ENCODE measurements at places on chromosomes 7 and 10.

DNA sequence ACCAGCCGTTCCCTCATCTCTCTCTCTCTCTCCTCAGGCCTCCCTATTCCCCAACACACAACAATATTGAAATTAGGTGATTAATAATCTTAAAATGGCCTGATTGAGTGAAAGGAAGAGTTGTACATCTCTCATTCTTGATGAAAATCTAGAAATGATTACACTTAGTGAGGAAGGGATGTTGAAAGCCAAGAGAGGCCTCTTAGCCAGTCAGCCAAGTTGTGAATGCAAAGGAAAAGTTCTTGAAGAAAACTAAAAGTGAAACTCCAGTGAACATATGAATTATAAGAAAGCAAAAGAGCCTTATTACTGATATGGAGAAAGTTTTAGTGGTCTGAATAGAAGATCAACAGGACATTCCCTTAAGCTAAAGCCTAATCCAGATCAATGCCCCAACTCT, 695.1 kb downstream of the GRID1 start:
- no peak for DNase-seq

GRCh38 chr10:28317760-28318159, 14.9 kb upstream of the MPP7 start:
- DNase-seq = no peak

DNA sequence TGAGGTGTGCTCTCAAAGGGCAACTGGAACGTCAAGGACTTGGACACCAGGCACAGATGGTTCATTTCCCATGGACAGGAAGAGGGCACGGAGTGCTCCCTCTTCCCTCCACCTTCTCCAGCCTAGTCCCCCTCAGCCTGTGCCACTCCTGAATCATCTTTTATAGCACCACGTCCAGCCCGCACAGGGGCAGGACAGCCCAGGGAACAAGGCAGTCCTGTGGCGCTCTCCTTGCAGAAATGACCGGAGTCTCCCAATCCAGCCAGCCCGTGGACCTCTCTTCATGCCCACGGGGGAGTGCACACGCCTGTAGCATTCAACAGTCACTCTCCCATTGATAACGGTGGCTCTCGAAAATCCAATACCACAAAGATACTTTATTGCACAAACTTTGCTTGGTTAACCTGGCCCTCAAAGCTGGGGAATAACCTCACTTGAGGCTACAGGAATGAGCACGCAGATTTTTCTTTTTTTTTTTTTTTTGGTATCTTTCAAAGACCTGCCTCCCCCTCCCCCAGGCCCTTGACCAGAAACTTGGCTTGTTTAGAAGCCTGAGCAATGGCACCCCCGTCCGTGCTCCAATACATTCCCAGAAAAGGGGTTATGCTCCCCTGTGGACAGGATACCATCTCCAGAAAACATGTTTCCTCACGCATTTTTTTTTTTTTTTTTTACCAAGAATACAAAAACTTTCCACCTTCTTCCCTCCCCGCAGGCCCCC, 733 bp downstream of the PRKCQ start:
- no peak for DNase-seq

DNA sequence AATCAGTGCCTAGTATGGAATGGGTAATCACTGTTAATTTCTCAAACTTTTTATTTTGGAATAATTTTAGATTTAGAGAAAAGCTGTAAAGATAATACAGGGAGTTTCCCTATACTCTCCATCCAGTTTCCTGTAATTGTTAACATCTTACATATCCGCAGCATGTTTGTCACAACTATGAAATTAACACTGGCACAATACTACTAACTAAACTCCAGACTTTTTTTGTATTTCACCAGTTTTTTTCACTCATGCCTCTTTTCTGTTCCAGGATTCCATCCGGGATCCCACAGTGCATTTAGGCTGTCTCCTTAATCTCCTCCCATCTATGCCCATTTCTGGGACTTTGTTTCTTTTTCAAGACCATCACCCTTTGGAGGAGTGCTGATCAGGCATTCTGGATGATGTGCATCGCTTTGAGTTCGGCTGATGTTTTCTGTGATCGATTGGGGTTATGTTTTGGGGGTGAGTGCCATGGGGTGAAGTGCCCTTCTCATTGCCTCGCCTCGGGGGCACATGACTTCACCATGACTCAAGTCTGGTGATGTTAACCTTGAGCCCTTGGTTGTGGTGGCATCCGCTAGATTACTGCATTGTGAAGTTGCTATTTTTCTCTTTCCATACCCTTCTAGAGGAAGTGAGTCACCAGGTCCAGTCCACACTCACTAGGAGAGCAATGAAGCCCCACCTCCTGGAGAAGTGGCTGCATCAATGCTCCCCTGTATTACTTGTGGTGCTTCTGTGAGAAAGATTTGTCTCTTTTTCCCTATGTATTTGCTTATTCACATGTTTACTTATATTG, 43.9 kb upstream of the GRB10 start:
- DNase-seq = no peak

GRCh38 chr7:85851571-85852193, 664.8 kb upstream of the SEMA3D start:
- DNase-seq = peak; percentile 90

GRCh38 chr7:1210321-1210978, 22.2 kb upstream of the UNCX start:
- DNase-seq = no peak

DNA sequence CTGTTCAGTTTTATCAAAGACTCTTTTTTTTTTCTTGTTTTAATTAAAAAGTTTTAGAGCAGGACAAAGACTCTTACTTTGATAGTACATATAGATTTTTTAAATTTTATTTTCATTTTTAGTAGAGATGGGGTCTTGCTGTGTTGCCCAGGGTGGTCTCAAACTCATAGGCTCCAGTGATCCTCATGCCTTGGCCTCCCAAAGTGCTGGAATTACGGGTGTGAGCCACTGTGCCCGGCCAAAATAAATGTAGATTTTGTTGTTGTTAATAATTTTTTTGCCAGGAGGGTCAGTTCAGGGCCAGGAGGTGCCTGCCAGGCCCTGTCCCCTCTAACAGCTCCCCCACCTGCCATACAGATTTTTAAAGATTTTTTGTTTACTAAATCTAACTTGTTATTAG, 17.0 kb downstream of the DENND10 start:
- no peak for DNase-seq

- DNase-seq = no peak
These were observed 290.0 kb downstream of the SORCS1 start for GRCh38 chr10:106874604-106874889.

DNA sequence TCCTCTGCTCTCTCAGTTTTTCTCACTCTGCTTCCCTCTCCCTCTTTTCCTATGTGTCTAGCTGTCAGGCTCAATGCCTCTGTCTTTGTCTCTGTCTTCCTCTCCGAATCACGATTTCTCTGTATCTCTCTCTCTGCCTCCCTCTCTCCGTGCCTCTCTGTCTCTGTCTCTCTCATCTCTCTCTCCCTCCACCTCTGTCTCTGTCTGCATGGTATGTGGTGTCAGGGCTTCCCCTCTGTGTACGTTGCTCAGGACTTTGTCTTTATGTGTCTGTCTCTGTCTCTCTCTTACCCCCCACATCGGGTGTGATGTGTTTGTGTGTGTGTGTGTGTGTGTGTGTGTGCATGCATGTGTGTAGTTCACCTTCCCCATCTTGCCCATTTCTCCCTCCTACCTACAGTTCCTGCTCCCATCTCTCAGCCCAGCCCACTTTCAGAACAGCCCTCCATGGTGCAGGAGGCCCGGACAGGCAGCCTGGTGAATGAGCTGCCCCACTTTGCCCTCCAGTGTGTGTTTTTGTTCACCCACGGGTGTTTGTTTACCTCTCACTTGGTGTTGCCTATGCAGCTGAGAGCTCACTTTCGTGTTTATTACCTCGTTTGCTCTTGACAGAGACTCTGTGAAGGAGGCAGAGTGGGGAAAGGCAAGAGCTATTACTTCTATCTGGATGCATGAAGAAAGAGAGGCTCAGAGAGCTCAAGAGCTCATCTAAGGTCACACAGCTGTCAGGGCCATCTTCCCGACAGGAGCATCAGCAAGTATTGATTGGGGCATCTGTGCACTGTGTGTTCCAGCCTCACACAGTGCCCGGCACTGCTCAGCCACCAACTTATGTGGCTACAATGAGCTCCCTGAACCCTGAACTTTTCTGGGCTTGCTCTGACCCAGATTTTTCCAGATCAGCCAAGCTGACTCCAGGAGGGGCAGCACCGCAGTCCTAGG, 163.5 kb upstream of the ZMIZ1 start:
- DNase-seq = no peak

- DNase-seq = no peak
These were observed 103.9 kb downstream of the PLCE1 start for GRCh38 chr10:94097656-94098055.

DNA sequence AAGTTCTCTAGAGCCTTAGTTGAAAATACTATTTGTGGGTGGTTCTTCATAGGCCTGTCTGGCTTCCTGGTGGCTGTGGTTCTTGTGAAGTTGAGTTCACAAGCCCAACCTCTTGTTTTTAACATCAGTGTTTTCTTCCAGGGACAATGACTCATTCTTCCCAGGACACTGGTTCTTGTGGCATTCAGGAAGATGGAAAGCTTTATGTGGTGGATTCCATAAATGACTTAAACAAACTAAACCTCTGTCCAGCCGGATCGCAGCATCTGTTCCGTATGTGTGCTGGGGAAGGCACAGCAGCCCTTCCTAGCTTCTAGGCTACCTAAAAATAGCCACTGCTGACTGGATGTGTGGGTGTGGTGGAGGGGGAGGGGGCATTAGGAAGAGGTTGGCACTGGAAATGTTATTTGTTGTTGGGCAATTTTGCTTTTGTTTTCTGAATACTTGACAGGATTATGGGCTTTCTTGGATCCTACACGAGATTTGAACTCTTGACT, 3.9 kb downstream of the LSMEM1 start:
- no peak for DNase-seq

All from Kasumi-1 (cell line).